ENCODE measurements at places on chromosomes 3 and 15. TPM values are rescaled to one million over a fixed set of nuclear protein-coding genes. Genes with fewer than 3 reads are reported as not detected.

IL17RC gene
- 28.7 TPM for total RNA-seq

FAM3D gene
- not detected for total RNA-seq

C3orf20 gene
- total RNA-seq: not detected

STAC gene
- total RNA-seq: 29.0 TPM

ISLR gene
- total RNA-seq: not detected

SLC51B gene
- total RNA-seq: not detected

PPP1R2 gene
- total RNA-seq: 39.3 TPM

LARP6 gene
- 32.3 TPM for total RNA-seq

NAA50 gene
- 171 TPM for total RNA-seq

BFSP2 gene
- total RNA-seq: not detected

SMAD6 gene
- total RNA-seq: 25.6 TPM

TMC3 gene
- not detected for total RNA-seq

ZIC4 gene
- not detected for total RNA-seq

C15orf62 gene
- 0.13 TPM for total RNA-seq

TMEM45A gene
- total RNA-seq: 2.5 TPM

ITIH3 gene
- total RNA-seq: not detected

CCR3 gene
- not detected for total RNA-seq

PFN2 gene
- total RNA-seq: 10.8 TPM

ASB14 gene
- not detected for total RNA-seq

C3orf52 gene
- 4.0 TPM for total RNA-seq

SLC12A8 gene
- total RNA-seq: 0.74 TPM

FBLN2 gene
- 0.07 TPM for total RNA-seq

CPLX3 gene
- total RNA-seq: not detected

SETMAR gene
- 7.8 TPM for total RNA-seq

DUOX2 gene
- not detected for total RNA-seq

FRG2C gene
- not detected for total RNA-seq

All from mammary microvascular endothelial cell (primary cell).